ENCODE measurements at places on chromosomes 3 and 15.

GRCh38 chr3:174431717-174432116 is 427.4 kb upstream of the NAALADL2 start:
- no peak for DNase-seq

GRCh38 chr3:30341851-30342250 is 264.6 kb upstream of the TGFBR2 start:
- DNase-seq = no peak

- no peak for DNase-seq
Measured at GRCh38 chr3:86737517-86737916, 253.4 kb downstream of the VGLL3 start.

DNA sequence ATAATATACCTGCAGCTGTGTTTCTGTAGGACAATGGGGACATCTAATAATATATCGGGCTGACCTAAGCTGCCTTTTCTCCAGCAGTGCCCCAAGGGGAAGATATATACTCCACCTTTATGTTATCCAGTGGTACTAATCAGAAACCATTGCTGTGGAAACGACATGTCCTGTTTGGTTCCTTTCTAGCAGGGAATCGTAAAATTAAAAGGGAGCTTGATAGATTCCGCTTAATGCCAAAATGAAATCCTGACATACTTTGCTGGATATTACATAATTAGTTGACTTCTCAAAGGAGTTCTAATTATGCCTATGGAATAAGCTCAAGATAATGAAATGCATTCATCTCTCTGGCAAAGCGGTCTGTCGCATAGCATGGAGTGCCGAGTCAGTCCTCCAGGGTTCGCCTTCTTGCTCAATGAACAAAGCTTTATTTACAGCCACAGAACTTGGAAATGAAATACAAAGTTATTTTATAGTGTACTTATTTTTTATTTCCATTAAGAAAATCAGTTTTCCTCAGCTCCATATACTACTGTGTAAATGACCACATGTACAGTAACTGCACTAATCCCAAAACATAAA is 262.8 kb downstream of the LRTM1 start:
- DNase-seq = no peak

GRCh38 chr3:128573707-128574162 is 76.9 kb downstream of the RPN1 start:
- no peak for DNase-seq

- no peak for DNase-seq
Measured at GRCh38 chr3:45994419-45995235, 997 bp downstream of the FYCO1 start.
